ENCODE measurements at places on chromosomes 2 and 18.
A peak's percentile ranks its signal among the peaks of the same experiment; 100 is the strongest.

DNA sequence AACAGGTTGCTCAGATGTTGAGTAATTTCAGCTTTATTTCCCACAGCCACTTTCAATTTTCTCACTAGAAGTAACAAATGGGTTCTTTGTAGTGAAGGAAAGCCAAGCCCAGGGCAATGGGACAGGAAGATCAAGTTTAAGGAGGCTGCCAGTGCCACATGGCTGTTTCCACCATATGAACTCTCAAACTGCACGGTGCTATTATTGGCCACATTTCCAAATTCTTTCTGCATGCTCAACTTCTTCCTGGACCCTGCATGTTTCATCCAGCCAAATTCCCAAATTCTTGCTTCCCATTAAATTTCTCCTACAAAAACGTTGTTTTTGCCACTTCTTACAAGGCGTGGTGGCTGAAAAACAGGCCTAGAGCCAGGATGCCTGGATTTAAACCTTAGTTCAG is 193.3 kb upstream of the SPHKAP start:
- DNase-seq, result no peak

GRCh38 chr18:35041815-35042387 is 688 bp downstream of the MAPRE2 start:
- no peak for DNase-seq

GRCh38 chr2:96873651-96874096 is 3.8 kb upstream of the SEMA4C start:
- no peak for DNase-seq

DNA sequence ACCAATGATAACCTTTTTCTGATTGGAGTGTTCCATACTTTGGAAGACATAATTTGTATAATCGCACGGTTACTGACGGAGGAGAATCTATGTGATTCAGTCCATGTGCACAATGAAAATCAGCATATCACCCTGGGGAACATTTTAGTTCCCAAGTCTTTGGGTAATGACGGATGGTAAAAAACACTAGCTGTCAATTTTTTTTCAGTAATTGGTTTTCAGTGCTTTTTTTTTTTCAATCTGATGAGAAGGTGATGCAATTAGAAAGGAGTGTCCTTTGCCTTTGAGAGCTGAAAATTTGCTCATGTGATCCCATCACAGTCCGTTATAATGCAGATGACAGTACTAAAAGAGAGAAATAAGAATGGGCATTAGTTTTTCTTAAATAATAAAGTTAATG is 51.9 kb upstream of the THOC1 start:
- DNase-seq, result no peak

DNA sequence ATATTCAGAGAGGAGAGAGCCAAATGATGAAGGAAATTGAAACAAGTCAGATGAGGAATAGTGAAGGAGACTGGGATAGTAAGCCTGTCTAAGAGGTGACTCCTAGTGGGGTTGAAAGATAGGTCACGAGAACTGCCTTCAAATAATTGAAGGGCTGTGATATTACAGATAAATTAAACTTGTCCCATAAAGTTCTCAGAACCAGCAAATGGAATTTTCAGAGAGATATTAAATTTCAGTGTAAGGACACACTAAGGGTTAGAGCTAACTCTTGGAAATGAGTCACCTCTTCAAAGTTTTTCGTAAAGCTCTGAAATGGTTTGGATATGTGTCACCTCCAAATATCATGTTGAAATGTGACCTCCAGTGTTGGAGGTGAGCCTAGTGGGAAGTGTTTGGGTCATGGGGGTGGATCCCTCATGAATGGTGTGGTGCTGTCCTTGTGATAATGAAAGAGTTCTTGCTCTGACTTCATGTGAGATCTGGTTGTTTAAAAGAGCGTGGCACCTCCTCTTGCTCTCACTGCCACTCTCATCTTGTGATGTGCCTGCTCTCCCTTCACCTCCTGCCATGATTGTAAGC is 87.3 kb downstream of the BABAM2 start:
- DNase-seq, result no peak

- no peak for DNase-seq
Observed at GRCh38 chr2:42492691-42493467, 903 bp downstream of the KCNG3 start.

DNA sequence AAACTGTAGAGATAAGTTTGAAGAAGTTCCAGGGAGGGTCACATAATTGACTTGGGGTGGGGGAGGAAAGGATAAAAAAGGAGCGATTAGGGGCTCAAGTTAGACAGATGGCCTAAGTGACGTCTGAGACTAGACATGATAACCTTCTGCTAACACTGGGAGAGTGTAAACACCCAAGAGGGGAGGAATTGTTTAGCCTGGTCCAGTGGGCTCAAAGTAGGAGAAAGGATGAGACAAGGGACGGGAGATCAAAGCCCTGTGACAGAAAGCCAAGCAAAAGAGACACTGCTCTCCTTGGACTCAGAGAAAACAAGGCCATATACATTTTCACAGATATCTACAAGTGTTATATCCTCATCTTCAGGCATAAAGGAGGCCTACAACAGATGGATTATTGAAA is 45.5 kb upstream of the IHH start:
- no peak for DNase-seq

DNA sequence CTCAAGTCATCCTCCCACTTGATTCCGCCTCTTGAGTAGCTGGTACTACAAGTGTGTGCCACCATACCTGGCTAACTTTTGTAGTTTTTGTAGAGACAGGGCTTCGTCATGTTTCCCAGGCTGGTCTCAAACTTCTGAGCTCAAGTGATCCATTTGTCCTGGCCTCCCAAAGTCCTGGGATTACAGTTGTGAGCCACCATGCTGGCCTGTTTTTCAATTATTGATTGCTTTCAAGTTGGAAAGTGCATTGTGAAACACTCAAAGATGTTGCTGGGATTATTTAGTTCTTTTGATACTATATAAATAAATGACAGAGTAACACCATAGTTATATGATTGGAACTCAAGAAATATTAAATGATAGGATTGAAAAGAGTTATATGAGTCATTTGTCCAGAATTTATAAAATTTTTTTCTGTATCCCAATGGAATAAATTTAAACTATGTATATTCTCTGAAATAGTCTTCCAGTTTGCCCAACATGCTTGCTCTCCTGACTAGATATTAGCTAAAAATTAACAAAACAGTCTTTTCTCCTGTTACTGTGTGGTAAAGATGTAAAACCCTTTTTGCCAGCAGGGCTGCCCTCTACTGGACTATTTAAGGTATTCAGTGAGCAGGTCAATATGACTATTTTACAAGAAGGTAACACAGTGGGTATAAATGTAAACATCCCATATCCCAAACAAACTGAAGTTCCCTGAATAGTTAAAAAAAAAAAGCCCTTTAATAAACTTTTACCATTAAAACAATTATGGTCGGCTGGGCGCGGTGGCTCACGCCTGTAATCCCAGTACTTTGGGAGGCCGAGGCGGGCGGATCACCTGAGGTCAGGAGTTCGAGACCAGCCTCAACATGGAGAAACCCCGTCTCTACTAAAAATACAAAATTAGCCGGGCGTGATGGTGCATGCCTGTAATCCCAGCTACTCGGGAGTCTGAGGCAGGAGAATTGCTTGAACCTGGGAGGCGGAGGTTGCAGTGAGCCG is 42.7 kb downstream of the ACSL3 start:
- DNase-seq, result peak; percentile 41

DNA sequence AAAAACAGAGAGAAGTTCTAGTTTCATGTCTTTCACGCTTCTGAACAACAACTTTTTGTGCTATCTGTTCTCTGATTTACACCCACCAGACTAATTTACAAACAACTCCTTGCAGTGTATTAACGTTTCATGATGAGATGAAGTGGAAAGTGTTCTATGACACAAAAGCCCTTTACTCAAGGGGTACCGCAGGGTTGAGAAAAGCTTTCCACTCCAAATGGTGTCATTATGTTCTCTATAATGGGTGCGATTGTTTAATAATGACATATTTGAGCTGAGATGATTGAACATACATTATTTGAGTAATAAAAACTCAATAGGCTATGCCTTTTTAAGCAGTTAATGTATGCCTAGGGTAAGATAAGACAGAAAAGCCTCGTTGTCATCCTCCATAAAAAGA is 76.3 kb downstream of the ACTR3 start:
- DNase-seq, result no peak

DNA sequence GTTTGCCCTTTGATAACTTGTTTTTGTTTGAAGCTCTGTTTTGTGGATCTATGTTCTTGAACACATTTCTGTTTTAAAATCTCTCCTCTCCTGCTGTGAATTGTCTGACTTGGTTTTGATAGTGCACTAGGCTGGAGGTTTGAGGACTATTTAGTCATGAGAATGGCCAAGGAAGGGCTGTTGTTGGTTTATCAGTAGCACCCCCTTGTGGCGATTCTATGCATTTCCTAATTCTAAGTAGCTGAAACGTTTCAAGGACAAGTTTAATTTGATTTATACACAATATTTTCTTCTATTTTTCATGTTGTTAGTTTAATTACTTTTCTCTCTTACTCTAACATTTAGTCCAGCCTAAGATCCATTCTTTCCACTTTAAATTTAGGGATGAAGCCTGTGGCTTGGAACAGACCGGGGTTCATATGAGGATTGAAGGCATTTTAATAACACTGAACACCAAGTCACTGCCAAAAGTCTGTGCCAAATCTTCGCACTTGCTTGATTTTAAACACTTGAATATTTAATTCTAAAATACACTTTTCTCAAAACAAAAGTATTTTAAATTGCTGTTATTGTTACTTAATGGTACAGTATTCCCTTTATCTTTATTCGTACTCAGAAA is 166.0 kb downstream of the SOCS6 start:
- peak; percentile 63 for DNase-seq

DNA sequence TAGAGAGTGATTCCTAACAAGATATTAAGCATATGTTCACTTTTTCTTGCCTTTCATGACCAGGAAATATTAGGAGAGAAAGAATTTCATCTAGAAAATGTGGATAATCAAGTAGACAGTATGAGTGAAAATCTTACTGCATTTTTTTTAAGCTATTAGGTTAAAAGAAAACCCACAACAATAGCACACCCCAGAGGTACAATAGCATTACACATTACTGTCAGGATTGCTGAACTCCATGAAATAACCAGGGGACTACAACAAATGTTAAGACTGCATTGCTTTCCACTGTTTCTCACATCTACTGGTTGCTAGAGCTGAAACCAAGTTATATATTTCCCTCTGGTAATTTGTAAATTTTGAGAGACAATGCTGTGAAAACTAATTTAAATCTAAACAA is 33.7 kb downstream of the KLF7 start:
- DNase-seq, result no peak

GRCh38 chr2:86584151-86584913 is 21.1 kb upstream of the CHMP3 start:
- no peak for DNase-seq

- no peak for DNase-seq
Observed at GRCh38 chr18:13409026-13409425, 190.5 kb downstream of the LDLRAD4 start.

DNA sequence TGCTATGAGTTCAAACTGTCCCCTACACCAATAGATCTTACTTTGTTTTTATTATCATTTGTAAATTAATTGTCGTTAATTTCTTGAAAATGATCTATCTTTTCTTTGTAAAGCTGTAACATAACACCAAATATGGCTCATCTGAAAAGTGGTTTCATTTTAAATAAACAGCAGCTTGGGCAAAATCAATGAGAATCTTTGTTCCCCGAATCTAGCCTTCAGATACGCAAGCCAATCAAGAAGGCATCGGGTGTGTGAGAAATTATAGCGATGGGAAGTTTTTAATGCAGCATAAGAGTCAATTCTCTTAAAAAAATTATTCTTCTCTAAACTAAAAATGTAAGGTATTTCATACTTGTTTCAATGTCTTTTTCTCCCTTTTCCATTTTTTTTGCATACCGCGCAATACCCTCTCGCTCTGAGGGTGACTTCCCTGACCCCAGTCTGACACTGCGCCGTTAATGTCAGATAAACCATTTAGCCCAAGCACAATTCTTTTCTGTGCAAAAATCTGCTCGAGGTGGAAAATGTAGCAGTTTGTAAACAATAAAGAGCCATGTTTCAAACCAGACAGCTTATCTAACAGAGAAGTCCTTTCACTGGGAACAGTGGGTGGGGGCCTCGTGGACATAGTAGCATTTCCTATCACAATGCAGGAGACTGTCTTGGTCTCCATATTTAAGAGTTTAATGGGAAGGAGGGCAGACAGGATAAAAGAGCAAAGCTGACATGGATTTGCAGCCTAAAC is 129.4 kb downstream of the TCF4 start:
- no peak for DNase-seq

- no peak for DNase-seq
Observed at GRCh38 chr2:176589287-176589686, 320.0 kb downstream of the MTX2 start.

DNA sequence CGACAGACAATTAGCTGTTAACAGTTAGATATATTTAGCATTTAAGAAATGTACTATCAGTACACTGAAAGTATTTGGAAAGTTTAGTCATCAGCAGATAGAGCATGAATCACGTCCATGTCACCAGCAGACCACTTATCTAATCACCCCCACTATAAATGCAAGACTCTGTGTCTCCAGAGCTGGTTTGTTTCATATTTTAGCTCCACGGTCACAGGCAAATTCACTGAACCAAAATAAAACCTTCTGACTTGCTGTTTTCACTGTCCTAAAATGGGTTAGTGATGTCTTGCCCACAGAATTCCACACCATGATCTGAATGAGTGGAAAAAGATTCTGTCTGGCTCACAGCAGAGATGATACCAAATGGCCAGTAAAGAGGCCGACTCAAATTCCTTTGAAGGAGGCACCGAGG is 64.9 kb downstream of the CDH2 start:
- DNase-seq, result no peak

- no peak for DNase-seq
Observed at GRCh38 chr2:191797942-191798876, 48.7 kb downstream of the CAVIN2 start.

GRCh38 chr2:85324639-85325465 is 2.9 kb downstream of the TGOLN2 start:
- DNase-seq, result no peak

DNA sequence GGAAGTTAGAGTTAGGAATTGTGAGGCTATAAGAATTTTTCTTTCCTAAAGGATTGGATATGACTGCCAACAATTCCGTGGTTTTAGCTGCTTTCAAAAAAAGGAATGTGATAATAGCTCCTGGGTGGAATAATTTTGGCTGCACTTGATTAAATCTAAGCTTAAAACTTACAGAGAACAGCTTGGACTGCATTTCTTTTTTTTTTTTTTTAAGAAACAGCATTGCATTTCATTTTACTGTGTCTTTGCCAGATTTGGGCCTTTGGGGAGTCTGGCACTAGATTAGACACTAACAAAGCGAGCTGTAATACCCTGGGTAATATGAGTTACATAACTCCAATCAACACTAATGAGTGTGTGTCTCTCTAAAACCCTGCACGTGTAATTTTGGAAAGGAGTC is 37.8 kb upstream of the ZNF397 start:
- no peak for DNase-seq

DNA sequence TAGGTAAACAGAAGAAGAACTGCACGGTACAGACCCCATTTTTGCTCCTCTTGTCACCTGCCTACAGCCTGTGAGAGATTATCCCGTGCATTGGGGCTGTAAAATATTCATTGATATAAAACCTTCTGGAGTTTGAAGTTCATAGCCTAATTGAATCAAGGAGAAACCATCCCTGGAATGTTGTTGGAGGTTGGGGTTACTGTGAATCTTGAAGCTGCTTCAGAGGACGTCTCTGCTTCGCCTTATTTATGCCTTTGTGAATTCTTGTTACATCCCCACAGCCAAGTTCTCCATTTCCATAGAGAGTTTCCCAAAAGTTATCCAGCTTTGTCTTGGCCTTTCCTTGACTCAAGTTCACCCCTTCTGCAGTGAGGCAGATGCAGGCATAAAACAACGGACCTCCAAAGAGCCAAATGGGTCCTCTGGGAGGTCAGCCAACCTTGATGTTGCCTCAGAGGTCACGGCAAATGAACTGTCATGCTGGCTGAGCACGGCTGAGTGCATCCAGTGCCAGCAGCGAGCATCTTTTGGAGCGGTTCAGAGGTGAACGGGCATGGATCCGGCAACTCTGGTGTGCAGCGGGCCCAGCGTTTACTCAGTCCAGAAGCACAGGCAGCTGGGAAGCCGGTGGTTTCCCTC is 317.6 kb downstream of the PRKCE start:
- peak; percentile 55 for DNase-seq
